Activated gamma-delta T cell treated with anti-CD3 and anti-CD28 coated beads, Interleukin-2, amount 50 U/mL, for 16 hours (primary cell): ENCODE measurements at places on chromosomes 7 and 10.
A peak's percentile ranks its signal among the peaks of the same experiment; 100 is the strongest.

DNA sequence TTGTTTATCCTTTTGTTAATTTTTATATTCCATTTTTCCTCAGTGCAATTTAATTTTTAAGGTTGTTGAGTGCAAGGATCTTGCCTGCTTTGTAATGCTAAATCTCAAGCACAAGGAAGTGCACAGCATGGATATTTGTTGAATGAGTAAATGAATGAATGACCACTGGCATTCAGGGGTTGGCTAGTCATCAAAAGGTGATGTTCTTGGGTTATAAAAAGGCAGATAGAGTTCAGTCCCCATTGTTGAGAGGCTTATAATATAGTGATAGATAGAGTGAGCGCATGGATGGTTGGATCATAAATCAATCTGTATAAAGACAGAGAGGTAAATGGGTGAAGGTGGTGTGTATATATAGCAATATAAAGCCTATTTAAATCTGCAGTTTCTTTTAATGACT, 193.2 kb upstream of the KLF6 start:
- no peak for DNase-seq

DNA sequence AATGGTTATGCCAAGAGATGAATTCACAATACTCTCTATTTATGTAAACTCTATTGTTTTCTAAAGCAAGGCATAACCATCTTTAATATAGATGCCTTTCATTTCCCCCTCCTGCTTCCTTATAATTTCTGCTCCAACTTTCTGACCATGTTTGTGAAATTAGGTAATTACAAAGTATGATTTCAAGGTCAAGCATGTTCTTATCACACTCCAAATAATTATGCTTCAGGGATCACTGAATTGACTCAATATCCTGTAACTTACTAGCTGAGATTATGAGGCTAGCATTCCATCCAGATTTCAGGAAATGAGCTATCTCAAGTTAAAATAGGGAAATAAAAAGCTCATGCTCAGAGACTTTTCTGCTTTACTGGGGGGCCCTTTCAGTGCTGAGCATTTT, 655.9 kb upstream of the IGFBP3 start:
- DNase-seq = no peak

GRCh38 chr7:2759736-2760097, 71.7 kb downstream of the AMZ1 start:
- DNase-seq = no peak

- DNase-seq = no peak
Observed at GRCh38 chr10:66792441-66792840, 133.4 kb upstream of the LRRTM3 start.

GRCh38 chr10:60816628-60817397, 38.5 kb downstream of the CDK1 start:
- no peak for DNase-seq

DNA sequence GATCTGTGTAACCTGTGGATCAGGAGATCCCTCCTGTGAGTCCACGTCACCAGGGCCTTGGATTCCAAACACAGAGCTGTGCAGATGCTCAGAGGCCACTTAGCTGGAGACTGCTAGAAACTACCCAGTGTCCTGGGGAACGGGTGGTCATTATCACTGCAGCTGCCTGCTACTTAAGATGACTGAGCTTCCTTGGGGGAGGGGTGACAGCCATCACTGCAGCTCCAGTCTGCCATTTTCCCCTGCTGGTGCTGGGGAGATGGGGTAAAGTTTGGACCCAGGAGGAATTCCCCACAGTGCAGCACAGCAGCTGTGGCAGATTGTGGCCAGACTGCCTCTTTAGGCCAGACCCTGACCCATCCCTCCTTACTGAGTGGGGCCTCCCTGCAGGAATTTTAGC, 78.8 kb upstream of the VOPP1 start:
- no peak for DNase-seq

DNA sequence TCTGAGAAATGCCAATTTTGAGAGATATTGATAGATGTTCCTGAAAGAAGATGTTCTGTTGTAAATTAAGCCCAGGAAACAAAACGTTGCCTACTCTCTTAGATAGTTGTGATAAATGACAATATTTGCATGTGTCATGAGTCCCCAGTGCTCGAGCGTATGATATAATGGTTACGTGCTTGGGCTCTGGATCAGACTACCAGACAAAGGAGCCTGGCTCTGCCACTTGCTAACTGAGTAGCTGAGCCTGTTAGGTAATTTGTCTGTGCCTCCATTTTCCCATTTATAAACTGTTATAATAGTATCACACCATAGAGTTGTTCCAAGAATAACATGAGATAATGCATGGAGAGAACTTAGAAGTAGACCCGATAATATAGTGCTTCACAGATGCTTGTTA, 1.8 kb downstream of the A1CF start:
- no peak for DNase-seq

- DNase-seq = no peak
Observed at GRCh38 chr7:93817004-93817403, 73.5 kb downstream of the TFPI2 start.

- DNase-seq = no peak
Observed at GRCh38 chr10:35433851-35434426, 97.6 kb downstream of the CCNY start.

DNA sequence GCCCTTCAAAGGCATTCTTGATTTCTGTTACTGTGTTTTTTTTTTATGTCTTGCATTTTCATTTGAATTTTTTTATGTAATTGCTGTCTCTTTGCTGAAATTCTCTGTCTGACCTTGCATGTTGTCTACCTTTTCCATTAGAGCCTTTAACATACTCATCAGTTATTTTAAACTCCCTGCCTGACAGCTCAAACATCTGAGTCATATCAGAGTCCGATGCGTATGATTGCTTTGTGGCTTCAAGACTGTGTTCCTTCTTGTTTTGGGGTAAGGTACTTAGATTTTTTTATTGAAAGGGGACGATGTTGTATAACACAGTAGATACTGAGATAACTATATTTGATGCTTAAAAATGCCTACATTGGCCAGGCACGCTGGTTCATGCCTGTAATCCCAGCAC, 9.7 kb upstream of the TARP start:
- no peak for DNase-seq

DNA sequence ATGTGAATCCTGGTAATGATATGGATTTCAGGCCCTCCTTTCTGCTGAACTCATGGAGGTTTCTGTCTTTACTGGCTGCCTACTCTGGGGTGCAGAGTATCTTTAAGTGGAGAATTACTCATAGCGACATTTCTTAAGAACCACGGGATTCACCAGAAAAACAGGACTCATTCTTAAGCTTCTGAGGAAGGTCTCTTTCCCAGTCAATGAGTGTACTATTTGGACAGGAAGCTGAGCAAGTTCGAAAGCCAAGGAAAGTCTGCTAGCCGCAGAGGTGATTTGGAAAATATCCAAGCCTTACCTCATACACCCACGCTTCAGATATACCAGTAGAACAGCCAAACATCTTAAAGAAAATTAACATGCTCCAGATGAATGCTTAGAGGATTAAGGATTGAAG, 377.6 kb upstream of the MYO3A start:
- no peak for DNase-seq

GRCh38 chr7:116501425-116502167, 2.1 kb downstream of the CAV2 start:
- no peak for DNase-seq

DNA sequence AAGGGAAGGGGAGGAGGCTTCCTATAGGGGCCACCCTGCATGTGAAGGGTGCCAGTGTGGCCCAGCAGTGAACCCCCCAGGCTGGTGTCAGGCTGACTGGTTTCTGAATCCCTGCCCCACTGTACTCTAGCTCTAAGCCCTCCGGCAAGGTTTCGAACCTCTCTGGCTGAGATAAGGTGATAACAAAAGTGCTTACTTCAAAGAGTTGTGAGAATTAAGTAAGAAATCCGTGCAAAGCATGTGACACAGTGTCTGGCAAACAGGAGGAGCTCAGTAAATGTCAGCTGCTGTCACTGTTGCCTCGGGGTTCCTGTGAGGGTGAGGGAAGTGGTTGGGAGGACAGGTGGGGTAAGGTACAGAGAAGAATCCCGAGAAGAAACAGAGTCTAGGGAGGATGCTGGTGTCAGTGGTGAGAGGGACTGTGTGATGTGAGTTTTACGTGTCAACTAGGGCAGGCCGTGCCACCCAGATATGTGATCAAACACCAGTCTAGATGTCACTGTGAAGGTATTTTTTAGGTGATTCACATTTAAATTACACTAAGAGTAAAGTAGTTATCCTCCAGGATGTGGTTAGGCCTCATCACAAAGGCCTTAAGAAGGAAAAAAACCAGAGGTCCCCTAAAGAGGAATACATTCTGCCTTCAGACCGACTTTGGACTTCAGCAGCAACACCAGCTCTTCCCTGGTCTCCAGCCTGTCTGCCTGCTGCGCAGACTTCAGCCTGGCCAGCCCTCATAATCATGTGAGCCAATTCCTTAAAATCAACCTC, 64.4 kb downstream of the BPGM start:
- DNase-seq = peak; percentile 3

- no peak for DNase-seq
Observed at GRCh38 chr10:24898501-24898900, 53.9 kb downstream of the PRTFDC1 start.

DNA sequence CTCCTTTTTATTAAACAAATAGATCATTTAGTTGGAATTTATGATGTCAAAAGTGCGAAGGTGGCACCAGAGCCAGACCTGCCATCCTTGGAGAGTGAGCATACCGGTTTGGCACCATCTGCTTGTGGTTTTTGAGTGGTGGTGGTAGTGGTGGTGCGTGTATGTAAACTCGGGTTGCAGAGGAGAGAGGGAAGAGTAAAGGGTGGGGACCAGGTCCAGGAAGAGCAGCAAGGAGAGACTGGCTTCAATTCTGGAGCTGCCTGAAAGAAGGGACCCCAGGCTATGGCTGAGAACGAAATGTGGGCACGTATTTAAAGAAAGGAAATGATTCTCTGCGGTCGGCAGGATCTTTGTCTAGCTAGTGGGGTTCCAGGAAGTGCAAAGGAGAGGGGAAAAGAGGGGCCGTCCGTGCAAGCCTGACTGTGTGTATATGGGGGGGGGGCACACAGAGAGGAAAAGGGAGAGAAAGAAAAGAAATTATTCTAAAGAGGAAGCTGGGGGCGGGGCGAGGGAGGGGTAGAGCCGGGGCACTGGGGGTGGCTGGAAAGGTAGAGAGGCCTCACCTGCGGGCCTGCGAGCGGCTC, 448 bp upstream of the GOLGA7B start:
- DNase-seq = no peak

DNA sequence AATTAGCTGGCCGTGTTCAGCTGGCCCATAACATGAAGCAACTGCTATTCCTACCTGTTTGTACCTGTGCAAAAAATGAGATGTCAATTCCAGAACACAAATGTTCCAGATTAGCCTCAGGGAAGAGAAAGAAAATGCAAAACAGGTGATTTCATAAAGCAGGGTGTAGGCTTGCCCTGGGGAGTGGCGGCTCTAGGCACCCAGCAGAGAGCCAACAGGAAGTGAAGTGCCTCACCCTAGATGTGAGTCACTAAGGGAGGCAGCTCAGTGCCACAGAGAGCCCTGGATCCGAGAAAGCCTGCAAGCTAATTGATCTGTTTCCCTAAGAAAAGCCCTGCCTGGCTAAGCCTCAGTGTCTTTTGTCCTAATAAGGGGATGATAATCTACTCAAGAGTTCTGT, 240.0 kb downstream of the ARHGAP21 start:
- no peak for DNase-seq

DNA sequence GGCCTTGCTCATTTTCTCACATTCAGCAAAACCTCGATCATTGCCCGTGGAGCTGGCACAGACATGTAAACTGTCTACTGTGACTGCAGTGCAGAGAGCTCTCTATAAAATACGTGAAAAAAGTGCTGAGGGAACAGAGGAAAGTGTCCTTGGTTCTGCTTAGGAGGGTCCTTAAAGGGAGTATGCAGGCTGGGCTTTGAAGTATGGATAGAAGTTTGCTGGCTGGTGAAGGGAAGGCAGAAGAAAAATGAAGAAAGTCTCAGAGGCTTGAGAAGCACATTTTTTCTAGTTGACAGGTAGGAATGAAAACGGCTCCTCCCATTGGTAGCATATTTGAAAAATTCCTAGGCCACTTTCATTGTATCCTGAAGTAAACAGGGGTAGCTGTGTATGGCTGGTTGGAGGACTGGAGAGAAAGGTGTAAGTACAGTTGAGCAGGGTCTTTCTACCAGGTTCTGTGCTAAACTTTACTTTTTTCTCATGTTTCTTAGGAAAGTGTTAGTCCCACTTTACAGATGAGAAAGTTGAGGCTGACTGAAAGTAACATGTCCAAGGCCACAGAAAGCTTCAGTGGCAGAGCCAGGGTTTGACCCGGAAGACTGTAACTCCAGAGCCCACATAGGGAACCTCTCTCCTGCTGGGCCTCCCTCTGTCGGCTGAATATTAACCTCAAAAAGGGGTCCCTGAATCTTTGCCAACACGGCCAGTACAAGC, 63.0 kb upstream of the PPIF start:
- no peak for DNase-seq

DNA sequence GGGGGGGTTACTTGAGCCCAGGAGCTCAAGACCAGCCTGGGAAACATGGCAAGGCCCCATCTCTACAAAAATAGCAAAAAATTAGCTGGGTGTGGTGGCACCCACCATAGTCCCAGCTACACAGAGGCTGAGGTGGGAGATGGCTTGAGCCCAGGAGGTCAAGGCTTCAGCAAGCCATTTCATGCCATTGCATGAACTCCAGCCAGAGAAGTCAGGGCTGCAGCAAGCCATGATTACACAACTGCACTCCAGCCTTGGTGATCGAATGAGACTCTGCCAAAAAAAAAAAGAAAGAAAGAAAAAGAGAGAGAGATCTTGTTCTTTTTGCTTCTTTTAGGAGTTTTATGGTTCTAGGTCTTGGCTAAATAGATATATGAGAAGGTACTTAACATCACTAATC, 200.2 kb upstream of the PHYHIPL start:
- DNase-seq = no peak

GRCh38 chr7:2508327-2509215, 11.0 kb upstream of the LFNG start:
- DNase-seq = peak; percentile 66

DNA sequence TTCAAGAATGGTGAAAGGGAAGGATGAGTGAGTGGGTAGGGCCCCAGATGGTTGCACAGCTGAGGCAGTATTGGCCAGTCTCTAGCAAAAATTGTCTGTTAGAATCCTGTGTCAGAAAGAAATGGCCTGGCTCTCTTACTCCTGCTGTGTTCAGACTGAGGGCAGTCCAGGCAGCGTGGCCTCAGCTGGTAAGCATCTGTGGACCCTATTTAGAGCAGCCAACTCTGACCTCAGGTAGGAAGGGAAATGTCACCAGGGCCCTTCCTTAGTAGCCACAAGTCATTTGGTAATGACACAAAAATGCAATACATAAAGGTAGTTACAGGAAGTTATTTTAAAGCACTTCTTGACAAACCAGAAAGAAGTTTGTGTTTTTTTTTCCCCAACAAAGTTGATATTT, 1194.7 kb downstream of the CNTNAP2 start:
- DNase-seq = no peak

- DNase-seq = no peak
Observed at GRCh38 chr7:14846405-14846804, 56.1 kb downstream of the DGKB start.

- no peak for DNase-seq
Observed at GRCh38 chr10:119061352-119061751, 19.3 kb downstream of the EIF3A start.

DNA sequence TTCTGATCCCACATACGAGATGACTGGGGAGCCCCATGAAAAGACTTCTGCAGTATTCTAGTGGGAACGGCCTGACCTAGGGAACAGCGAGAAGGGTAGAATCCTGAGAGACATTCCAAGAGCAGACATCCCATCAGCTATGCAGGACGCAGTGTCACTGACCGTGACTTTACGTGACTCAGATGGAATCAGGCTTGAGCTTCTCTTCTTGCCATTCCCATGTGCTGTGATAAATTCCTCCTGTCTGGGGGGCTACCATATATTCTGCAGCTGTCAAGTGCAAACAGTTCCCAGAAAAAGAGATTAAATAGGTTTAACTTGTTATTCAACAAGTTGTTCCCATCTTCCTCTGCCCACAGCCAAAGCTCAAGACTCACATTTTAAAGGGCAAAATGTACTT, 73.1 kb upstream of the PDE1C start:
- no peak for DNase-seq
